ENCODE measurements at places on chromosomes 1 and 21.

DNA sequence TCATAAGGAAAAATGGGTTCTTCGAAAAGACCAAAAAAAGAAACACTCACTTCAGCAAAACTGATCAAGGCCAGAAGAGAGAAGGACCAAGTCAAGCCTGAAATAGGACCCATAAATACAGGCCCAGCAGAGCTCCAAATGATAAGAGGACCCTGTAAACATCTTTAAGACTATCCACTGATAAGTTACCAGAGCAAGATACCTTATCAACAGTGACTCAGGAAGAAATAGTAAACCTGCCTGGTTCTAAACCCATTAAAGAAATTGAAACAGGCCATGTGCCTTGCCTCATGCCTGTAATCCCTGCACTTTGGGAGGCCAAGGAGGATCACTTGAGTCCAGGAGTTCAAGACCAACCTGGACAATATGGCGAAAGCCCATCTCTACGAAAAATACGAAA is 81.8 kb upstream of the ERRFI1 start:
- no peak for DNase-seq

DNA sequence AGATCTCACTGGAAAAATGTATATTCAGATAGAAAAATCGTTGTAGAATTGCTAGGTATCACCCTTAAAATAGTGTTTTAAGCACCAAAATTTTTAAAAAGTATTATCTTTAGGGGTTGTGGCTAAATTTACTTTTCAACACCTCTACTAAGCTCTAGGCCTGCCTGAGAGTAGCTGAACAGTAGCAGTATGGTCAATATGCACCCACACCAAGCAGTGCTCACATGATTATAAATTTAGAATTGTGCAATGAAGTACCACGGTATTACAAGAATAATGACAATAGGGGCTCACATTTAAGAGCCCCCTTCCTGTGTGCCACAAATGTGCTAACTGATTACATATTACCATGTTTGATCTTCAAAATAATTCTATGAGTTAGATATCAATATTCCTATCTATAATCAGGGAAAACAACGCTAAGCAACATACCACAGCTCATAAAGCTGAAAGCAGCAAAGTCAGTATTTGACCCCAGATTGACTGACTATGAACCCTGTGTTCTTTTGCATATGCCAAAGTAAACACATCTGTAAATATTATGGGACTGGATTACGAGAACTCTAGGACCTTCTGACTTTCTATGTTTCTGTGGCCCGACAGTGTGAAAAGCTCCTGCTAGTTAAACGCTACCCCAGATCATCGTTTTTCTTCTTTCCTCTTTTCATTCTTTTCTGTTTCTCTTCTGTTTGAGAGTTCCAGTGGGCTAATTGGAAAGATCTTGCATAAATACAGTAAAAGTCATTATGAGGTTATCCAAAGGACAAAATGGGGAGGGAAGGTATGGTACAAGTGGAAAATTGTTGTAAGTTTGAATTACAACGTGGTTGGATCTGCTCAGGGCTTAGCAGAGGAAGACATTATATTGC is 201.1 kb upstream of the C1orf87 start:
- no peak for DNase-seq

DNA sequence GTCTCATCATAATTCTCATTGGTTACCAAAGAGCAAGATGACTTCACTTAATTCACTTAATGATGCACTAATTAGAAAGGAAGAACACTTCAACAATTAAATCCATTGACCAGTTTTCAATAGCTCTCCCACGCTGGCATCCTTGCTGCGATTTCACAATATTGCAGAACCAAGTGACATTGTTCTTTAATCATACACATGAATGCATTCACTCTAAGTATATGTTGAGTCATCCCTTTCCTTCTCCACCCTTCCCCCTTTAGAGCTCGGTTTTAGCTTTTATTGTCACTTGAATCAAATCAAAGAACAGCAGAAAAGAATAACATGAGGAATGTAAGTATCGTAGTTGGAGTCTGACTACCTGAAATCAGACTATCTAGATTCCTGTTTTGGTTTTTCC is 233.6 kb upstream of the FMN2 start:
- DNase-seq, result no peak

DNA sequence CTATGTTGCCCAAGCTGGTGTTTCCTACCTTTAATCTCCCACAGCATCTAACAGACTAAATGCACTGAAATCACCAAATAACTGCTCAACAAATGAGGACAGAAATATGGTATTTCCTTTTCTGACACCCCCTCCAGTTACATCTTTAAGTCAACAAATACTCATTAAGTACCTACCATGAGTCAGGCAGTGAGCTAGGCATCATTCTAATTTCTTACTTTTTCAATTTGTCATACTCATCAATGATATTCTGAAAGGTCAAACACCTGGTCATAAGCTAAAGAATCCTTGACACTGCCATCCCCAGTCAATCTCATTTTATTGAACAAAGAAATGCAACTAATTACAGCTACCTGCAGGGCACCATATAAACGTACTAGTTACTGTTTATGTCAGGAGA is 36.6 kb downstream of the LUZP1 start:
- no peak for DNase-seq

- DNase-seq, result peak; percentile 96
Observed at GRCh38 chr1:45303520-45304310, 23.0 kb upstream of the HPDL start.

DNA sequence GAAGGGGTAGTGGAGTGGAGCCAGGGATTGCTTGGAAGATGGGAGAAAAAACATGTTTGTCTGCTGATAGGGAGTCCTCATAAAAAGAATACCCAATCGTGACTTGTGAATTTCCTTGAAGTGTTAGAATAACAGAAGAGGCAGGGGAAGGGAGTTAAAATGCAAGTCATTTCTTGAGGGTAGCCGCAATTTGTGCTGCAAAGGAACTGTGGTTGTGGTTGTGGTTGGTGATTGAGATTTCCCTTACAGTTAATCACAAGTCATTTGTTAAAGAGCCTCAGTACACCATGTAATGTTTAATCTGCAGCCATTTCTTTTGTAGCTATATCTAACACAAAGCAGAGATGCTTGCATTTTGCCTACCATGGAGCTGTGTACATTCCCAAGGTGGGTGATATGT is 38.5 kb upstream of the EGLN1 start:
- DNase-seq, result peak; percentile 26

DNA sequence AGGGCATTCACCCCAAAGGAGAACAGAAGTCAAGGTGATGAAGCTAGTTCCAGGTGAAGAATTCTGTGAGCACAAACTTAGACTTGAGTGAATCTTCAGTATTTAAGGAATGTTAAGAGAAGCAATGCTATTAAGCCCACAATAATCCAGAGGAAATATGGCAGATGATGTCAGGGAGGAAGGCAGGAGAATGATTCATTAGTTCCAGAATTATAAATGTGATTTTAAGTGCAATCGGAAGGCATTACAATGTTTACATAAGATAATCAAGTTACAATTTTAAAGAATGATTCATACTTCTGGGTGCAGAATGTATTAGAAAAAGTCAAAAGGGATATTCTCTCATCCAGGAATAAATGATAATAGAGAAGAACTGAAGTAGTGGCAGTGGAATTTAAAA is 545.2 kb upstream of the BRINP3 start:
- no peak for DNase-seq

All from T-helper 22 cell (primary cell).